ENCODE measurements at places on chromosomes 13 and 19.

GRCh38 chr19:36093687-36094086 lies 17.3 kb upstream of the OVOL3 start:
- no peak for DNase-seq

DNA sequence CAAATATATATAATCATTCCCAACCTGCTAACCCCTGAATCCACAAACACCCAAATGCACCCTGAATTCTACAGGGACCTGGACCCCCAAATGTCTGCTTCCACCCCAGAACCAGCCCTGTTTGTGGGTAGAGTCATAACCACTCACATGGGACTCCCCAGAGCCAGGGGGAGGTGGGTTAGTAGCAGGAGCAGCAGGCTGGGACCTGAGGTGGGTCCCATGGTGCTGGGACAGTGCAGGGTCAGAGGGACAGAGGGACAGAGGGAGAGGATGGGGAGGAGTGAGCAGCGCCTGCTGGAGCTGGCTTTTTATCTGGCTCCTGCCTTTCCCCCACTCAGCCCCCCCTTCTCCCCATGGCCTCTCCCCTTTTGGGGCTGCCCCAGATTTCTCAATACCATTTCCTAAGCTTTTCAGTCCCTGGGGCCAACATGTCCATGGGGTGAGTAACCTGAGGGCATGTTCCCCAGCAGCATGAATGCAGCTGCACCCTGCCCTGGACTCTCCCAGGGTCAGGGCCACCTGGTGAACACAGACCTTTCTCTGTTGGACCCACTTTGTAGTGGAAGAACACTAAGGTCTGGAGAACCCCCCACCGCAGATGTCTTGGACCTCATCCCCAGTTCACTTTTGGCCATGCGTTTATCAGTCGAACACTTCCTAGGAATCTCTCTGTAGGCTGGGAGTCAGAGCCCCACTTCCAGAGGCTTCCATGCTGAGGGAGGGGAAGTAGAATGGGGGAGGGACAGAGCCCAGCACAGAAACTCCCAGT lies at the start of gene C3:
TSS of gene C3 (minus strand) at position 282 of the 769 bp plus-strand sequence. CDS start at position 221, 61 bp downstream.
- DNase-seq: no peak

- DNase-seq: no peak
Measured at GRCh38 chr13:27401210-27401609, 23.2 kb upstream of the GTF3A start.

- no peak for DNase-seq
Measured at GRCh38 chr19:48443731-48444128, 2.1 kb upstream of the GRWD1 start.

DNA sequence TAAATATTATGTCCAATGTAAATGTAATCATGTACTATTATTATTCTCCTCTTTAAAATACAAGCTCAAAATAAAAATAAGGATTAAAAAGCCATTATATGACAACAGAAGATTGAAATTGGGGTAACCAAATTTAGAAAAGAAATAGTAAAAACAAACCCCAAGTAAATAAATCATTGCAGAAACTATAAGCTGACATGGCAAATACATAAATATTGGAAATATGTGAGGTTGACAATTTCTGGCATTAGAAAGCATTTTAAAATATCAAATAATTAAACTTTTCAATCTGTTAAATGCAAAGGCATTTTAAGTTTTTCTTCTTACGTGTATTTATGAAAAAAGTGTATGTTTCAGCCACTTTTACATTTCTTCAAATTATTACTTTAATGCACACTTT lies 394.7 kb upstream of the DACH1 start:
- DNase-seq: no peak

- DNase-seq: no peak
Measured at GRCh38 chr19:50842130-50842529, 8.8 kb upstream of the KLK15 start.

GRCh38 chr19:37999309-38000213 lies 92.6 kb downstream of the SIPA1L3 start:
- DNase-seq: no peak

GRCh38 chr13:113295776-113296175 lies 1.3 kb upstream of the LAMP1 start:
- DNase-seq: no peak

DNA sequence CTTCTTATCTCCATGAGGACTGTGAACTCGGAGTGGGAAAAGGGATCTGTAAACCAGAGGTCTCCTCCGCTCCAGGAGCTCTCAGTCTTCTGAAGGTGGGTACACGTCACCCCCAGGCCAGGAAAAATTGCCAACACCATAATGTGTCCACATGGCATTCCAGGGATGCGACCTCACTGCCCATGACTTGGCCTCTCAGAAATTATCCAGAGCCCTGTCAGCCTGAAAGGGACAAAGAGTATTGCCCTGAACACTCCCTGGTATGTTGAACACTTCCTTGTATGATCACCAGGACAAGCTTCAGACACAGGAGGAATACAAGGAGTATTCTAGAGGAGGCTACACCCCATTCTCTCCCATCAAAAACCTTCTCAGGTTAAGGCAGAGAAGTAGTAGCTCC lies 81.0 kb upstream of the SLC7A1 start:
- no peak for DNase-seq

- DNase-seq: no peak
Measured at GRCh38 chr19:33301144-33301899, 1.0 kb downstream of the CEBPA start.

DNA sequence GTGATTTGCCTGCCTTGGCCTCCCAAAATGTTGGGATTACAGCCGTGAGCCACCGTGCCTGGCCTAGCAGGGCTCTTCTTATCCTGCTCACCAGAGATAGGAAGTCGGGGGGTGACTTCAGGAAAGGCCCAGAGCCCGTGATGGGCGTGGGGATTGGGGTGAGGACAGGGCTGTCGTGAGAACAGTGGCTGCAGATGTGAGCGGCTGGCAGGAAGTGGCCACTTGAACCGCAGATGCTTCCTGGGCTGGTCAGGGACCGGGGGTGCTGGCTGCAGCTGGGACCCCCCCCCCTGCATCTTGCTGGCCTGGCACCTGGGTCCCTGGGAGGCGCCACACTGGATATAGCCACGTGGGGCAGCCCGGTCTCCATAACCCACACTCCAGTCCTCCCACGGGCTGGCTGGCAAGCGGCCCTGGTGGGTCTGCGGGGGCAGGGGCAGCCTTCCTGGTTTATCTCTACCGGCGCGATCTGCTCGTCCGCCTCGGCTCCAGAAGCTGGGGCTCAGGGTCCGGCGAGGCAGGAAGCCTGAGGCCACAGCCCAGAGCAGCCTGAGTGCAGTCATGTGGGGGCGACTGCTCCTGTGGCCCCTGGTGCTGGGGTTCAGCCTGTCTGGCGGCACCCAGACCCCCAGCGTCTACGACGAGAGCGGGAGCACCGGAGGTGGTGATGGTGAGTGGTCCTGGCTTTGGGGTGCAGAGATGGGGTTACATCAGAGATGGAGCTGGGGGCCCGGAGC lies at the start of gene F2RL3:
TSS of gene F2RL3 (plus strand) at position 371 of the 737 bp plus-strand sequence. CDS start at position 562, 191 bp downstream.
- DNase-seq: no peak

GRCh38 chr13:37141011-37141410 lies 35.5 kb upstream of the CSNK1A1L start:
- no peak for DNase-seq

DNA sequence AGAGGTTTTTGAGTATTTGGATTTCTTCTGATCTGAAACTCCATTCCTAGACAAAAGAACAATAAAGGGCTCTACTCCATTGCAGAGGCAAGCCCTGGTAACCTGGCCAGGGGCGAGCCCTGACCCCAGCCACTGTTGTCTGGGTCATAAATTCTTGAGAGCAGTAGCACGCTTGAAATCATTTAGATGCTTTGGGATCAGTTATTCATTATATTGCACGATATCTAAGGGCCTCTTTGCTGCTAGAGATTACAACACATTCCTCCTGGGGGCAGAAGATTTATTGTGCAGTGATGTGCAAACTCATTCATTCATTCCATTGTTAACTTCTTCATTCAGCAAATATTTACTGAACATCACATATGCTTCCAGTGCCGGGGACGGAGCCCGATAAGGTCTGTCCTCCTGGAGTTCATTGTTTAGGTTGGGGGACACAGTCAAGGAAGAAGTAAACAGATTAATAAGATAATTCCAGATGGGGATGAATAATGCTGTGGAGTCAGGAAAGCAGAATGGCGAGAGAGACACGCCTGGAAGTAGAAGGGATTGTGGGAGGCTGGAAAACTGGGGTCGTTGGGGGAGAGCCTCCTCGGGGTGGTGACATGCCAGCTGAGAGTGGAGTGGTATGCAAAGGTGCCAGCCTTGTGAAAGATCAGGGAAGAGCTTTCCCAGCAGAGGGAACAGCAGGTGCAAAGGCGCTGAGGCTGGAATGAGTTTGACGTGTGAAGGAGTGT lies 34.9 kb downstream of the SIPA1L3 start:
- DNase-seq: no peak

GRCh38 chr13:30031488-30031887 lies 181.1 kb upstream of the UBL3 start:
- no peak for DNase-seq

GRCh38 chr13:76823969-76824368 lies 62.2 kb downstream of the KCTD12 start:
- no peak for DNase-seq

- no peak for DNase-seq
Measured at GRCh38 chr13:39599842-39600241, 3.2 kb downstream of the LHFPL6 start.

- no peak for DNase-seq
Measured at GRCh38 chr13:102327119-102327617, 74.7 kb downstream of the FGF14 start.

GRCh38 chr19:45250216-45250831 lies 747 bp upstream of the MARK4 start:
- DNase-seq: no peak

- DNase-seq: no peak
Measured at GRCh38 chr13:34842466-34842865, 99.6 kb upstream of the NBEA start.

DNA sequence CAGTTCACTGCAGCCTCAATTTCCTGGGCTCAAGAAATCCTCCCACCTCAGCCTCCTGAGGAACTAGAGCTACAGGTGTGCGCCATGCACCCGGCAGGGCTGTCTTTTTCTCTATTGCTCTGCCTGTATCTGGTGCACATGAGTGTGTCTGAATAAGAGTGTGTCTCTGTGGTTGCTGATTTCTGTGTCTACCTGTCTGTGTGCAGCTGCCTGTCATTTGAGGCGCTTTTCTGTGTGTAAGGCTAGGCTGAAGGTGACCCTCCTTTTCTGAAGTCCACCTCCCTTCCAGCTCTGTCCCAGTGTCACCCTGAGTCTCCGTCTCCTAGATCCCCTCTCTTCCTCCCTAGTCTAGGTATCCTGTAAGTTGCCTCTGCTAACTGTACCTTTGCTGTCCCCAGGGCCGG lies 1.5 kb upstream of the PRR12 start:
- no peak for DNase-seq

DNA sequence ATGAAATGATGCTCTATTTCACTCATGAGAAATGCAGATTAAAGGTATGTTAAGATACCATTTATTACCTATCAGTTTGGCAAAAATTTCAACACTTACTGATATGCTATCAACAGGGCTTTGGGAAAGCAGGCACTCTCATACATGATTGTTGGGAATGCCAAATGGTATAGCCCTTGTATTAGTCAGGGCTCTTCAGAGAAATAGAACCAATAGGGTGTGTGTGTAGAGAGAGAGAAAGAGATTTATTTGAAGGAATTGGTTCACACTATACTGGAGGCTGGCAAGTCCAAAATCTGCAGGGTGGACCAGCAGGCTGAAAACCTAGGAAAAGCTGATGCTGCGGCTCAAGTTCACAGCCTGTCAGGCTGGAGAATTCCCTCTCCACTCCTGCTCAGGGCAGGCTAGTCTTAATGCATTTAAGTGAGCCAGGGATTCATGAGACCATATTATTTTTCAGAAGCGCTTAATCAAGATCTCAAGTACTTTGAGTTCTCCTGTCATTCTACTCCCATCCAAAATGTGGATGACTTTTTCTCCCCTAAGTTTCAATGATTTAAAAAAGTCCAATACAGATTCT lies 72.4 kb downstream of the NHLRC3 start:
- DNase-seq: no peak

GRCh38 chr19:1730157-1730556 lies 23.1 kb upstream of the ONECUT3 start:
- DNase-seq: no peak

- no peak for DNase-seq
Measured at GRCh38 chr13:36006894-36007675, 124.1 kb downstream of the DCLK1 start.

- no peak for DNase-seq
Measured at GRCh38 chr13:99383946-99384345, 76.7 kb upstream of the GPR183 start.

DNA sequence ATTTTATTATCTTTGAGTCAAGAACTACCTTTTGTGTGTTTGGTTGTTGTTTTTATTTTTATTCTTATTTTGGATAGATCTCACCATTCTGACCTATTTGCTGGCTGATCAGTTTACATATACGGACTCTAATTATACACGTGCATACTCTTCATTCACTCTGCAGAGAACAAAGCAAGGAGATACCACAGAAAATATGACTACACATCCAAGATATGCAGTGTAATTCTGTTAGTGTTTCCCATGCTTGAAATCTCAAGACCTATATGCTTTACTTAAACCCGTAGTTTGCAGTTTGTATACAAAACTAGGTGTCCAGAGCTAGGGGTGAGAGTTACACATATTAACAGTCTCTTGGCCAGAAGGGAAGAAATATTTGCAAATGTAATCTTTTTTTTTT lies 205.5 kb downstream of the DCLK1 start:
- no peak for DNase-seq

- no peak for DNase-seq
Measured at GRCh38 chr13:48594096-48594815, 59.5 kb upstream of the CYSLTR2 start.

DNA sequence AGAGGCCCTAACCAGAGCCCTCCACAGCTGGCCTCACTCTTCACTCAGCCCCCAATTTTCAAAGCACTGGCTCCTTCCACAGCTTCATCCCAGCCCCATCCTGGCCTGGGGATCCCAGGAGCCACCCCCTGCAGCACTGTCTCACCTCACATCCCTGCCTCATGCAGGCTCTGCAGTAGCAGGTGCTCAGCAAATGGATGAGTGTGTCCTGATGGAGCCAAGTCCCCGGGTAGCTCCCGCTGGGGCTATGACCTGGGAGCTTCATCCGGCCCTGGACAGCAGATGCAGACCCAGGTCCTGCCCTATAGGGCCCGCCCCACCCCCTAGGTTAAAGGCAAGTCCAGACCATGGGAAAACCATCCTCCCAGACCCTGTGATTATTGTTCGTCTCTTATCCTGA lies 143.2 kb upstream of the ZNF507 start:
- DNase-seq: no peak

GRCh38 chr19:17469092-17469480 lies 1.2 kb upstream of the SLC27A1 start:
- DNase-seq: no peak

DNA sequence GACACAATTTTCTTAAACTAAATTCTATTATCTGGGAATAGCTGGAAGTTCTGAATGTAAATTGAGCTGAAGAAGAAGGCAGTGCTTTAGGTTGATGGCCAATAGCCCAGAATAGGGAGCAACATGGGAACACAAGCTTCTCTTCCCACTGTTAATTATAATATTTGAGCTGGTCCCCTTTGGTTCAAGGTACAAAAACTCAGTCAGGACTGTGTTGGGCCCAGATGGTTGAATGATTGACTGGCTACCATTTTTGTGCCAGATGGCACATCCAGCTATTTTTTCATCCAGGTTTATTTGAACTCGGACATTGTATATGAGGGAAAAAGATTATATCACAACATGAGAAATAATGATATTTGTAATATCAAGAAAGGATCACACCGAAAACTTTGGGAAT lies 458.9 kb downstream of the SLITRK1 start:
- DNase-seq: no peak
